ENCODE measurements at places on chromosomes 6 and 20.

GRCh38 chr6:15343490-15344191 lies 97.8 kb downstream of the JARID2 start:
- DNase-seq: no peak

DNA sequence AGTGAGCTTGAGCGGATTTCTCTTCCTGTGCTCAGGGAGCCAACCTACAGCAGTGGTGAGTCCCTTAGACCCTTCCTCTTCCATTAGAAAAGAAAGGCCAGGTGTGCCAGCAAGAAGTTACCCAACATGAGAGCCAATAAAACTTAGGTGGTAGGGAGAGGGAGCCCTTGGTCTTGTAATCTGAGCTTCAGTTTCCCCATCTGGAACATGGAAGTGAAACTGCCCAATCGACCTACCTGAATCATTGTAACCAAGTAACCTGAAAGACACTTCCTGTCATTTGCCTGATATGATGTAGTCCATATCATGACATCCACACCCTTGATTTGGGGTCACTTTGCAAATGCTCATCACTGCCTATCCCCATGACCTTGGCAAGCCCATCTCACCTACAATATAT lies 66.4 kb downstream of the MDGA1 start:
- DNase-seq: no peak

DNA sequence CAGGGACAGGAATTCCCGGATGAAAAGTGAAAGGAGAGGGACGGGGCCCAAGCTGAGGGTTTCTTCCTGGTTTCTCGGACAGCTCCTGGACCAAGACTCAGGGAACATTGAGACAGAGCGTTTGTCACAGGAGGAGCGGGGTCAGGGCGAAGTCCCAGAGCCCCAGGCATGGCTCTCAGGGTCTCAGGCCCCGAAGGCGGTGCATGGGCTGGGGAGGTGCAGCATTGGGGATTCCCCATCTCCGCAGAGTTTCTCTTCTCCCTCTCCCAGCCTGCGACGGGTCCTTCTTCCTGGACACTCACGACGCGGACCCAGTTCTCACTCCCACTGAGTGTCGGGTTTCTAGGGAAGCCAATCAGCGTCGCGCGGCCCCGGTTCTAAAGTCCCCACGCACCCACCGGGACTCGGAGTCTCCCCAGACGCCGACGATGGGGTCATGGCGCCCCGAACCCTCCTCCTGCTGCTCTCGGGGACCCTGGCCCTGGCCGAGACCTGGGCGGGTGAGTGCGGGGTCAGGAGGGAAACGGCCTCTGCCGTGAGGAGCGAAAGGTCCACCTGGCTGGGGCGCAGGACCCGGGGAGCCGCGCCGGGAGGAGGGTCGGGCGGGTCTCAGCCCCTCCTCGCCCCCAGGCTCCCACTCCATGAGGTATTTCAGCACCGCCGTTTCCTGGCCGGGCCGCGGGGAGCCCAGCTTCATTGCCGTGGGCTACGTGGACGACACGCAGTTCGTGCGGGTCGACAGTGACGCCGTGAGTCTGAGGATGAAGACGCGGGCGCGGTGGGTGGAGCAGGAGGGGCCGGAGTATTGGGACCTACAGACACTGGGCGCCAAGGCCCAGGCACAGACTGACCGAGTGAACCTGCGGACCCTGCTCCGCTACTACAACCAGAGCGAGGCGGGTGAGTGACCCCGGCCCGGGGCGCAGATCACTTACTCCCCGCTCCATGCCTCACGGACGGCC lies 54.6 kb upstream of the POLR1H start:
- DNase-seq: no peak

DNA sequence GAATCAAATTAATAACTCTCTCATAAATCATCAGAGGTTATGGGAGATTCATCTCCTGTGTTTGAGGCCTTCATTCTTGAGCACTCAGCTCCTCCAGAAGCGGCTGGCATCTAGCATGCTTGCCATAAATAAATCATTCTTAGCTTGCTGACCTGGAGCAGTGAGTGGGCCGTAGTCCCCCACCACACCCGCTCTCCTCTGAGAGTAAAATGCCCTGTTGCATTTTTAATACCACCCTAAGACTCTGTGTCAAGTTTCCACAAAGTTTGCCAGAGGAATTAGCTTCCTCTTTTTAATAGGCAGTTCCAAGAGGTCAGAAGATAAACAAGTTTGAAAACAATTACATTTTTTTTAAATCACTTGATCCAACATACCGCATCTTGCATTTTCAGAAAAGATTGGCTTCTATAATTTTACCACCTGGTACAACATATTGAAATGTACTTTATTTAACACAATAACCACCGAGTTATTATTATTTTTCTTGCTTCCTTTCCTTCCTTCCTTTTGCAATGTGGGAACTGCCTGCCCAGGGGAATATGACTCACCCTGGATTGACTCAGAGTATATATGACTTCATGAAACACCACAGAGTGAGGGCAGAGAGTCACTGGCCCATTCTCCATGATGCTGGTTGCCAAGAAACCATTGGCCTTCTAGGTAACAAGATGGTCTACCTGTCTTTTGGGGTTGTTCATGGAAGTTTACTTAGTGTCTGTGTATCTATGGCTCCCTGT lies 29.4 kb upstream of the CLIC5 start:
- DNase-seq: peak; percentile 20

DNA sequence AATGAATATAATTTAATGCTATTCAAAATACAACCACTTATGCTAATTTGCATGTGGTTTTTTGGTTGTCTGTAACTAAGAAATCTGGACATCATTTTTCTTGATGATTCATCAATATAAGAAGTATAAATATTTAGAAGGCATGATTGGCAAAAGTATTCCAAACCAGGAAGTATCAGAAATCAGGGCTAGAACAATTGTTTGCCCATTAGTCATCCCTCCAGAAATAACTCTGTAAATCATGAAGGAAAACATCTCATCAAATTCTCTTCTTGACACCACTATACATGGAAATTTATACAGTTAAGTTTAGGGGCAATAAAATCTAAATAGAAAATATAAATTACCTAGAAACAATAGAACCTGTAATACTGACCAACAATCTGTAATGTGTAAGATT lies 554.7 kb upstream of the HS3ST5 start:
- no peak for DNase-seq

GRCh38 chr6:156857573-156857972 lies 80.4 kb downstream of the ARID1B start:
- DNase-seq: peak; percentile 84

GRCh38 chr6:164247106-164247505 lies 832.6 kb downstream of the QKI start:
- DNase-seq: no peak

GRCh38 chr6:8389036-8389818 lies 46.1 kb downstream of the SLC35B3 start:
- no peak for DNase-seq

Data from activated CD4-positive, alpha-beta T cell treated with anti-CD3 and anti-CD28 coated beads, Interleukin-2, Interleukin-4, amounts not matched to agents 100 ng/mL and 50 ng/mL, durations not matched to agents 16 hours and 8 hours (primary cell).